Transverse colon (tissue), 4 donors: ENCODE measurements at places on chromosomes 3 and 15. TPM values are rescaled to one million over a fixed set of nuclear protein-coding genes. Genes with fewer than 3 reads are reported as not detected.

DNA sequence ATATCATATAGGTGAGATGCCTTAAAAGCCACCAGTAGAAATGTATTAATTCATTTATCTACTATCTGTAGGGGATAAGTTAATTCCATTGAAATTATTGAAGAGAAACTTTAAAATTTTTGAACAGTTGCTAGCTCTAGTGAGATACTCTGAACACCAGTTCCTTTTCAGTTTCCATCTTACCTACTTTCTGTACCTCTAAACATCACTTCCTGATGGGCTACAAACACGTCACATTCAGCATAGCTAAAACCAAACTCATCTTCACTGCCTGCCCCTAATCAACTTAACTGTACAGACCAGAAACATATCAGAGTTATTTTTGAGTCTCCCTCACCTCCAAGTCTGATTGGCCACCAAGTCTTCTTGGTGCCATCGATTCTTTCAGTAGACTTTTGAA is 88.9 kb downstream of the FEZF2 start:
- no peak for DNase-seq

DNA sequence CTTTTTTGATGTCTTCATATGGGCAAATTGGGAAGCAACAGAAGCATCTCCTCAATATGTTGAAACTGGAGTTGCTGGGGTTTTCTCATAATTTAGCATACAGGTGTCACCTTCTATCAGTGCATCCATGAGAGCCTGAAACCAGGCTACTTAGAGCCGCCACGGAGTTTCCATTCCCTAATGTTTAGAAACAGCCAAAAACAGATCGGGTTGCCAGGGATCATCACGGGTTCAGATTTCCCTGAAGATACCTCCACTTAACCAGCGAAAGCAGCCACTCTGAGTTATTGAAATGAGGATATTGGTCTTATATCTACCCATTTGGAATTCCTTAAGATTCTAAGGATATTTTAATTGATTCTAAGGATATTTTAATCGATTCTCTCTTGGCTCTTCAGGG is 14.5 kb downstream of the TERB2 start:
- DNase-seq = no peak

- DNase-seq = no peak
Observed at GRCh38 chr3:189677667-189678066, 46.5 kb downstream of the TP63 start.

DNA sequence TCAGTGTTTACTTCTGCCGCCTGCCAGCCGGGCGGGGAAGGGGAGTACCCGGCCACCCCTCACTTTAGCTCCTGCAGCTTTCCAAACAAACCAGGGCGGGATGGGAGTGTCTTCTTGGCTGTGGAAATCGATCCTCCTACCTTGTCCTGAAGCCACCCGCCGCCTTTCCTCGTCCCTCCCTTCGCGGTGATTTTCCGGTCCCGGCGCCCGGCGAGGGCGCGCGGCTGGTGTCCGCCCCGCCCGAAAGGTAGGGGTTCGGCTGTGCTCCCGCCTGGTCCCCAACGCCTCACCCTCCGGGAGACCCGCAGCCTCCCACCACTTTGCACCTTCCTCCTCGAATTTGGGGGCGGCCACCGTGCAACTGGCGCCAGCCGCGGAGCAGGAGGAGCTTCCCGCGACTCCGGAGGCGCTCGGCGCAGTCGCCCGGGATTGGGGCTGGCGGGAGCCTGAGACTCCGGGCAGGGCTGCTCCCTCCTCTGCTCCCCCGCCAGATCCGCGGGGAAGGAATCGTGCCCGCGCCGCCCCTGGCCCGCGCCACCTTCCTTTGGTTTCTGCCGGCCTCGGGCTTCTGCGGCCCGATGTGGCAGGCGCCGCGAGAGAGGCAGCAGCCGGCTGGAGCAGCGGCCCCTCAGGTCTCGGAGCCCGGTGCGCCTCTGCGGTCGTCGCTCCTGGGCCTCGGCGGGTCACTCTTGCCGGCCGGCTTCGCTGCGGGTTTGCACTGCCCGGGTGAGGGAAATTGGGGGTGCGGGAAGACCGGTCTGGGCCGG is 30.7 kb upstream of the ST3GAL6 start:
- peak; percentile 23 for DNase-seq

DNA sequence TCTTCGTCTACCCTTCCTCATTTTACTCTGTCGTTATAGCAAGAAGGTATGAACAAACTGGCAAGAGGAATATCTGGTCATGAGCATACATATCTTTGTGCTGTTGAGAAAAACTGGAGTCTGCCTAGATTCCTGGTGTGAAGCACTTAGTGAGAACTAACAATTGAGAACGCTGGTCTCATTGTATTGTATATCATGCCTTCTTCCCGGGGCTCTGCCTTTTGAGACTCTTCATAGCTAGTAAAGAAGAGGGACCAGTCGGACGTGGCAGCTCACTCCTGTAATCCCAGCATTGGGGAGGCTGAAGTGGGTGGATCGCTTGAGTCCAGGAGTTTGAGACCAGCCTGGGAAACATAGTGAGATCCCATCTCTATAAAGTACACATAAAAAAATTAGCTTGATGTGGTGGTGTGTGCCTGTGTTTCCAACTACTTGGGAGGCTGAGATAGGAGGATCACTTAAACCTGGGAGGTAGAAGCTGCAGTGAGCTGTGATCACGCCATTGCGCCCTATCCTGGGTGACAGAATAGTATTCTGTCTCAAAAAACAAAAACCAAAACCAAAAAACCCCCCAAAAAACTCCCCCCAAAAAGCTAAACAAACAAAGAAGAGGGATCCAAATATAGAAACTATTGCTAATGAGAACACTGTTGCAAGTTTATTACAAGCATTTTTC is 11.8 kb downstream of the CMC1 start:
- DNase-seq = no peak

- DNase-seq = no peak
Observed at GRCh38 chr3:107289354-107289753, 87.9 kb upstream of the CCDC54 start.

DNA sequence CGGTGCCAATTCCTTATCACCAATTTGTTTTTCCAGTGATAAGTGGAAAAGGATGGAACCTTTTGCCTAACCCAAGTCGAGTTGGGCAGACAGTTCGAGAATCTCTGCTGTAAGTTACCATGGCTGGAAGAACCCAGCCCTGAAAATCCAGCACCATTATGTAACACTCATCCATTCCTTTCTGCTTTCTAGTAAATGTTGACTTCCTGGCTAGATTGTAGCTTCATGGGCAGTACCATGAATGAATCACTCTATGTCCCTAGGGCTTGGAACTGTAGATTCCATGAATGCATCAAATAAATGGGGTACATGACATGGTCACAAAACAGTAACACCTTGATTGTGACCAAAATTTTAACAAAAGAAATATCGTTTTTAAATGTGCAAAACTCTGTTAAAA is 14.0 kb downstream of the CHCHD4 start:
- DNase-seq = no peak

DNA sequence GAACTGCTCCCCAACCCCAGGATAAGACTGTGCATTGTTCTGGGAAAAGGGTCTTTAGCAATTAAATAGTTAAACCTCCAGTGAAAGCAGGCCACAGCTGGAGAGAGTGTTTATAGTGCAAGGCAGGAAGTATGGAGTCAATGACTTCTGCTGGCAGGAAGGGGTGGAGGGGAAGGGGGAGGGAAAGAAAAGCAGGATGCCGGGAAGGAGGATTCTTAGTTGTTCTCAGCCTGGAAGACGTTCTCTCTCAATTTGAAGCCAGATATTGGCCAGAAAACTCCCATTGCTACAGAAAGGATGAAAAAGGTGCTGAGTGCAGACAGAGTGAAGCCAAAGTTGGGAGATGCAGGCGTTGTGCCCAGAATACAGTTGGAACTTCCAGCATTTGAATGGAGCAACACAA is 35.7 kb upstream of the ACTL6A start:
- DNase-seq = peak; percentile 11

DNA sequence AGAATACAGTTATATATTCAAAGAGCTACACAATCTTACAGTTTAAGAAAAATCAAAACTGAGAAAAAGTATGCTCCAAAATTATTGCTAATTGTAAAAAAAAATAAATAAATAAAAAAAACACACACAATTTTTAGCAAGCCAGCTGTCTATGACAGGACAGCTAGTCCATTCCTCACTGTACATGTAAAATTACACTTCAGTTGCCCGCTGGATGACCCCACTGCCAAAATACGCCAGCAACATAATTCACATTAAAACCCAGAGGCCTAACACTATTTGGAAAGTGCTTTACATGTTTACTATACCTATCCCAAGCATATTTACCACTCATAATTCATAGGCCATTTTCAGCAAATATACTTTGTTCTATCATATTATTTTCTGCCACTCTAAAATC is 5.8 kb downstream of the MYO9A start:
- no peak for DNase-seq

GRCh38 chr3:10398341-10398740 is 77.4 kb upstream of the SEC13 start:
- no peak for DNase-seq

DNA sequence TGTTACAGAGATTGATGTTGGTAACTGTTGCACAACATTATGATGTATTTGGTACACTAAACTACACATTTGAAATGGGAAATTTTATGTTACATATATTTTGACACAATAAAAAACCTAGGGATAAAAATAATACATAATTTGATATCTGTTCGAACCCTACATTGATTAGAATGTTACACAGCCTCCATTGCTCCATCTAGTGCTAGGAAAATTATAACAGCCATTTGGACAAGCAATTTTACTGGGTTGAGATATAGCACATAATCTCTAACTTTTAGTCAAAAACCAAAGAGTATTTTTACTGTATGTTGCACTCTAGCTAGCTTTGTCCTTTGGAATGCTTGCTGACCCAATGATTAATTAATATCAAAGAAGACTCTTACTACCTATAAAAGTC is 108.1 kb downstream of the LSAMP start:
- DNase-seq = no peak

GRCh38 chr15:36815786-36816185 is 236.4 kb downstream of the CDIN1 start:
- DNase-seq = no peak

- no peak for DNase-seq
Observed at GRCh38 chr3:182729903-182730674, 63.2 kb upstream of the ATP11B start.

GRCh38 chr3:53856964-53857363 is 10.6 kb downstream of the IL17RB start:
- no peak for DNase-seq

- no peak for DNase-seq
Observed at GRCh38 chr3:15300323-15301078, 31.9 kb downstream of the SH3BP5 start.

GRCh38 chr3:195028877-195029606 is 241.9 kb downstream of the XXYLT1 start:
- DNase-seq = no peak

The TRAIP gene
- 1.7 TPM for total RNA-seq

The ZIC1 gene
- not detected for total RNA-seq

The PLA2G4E gene
- total RNA-seq = not detected

The CHRM5 gene
- not detected for total RNA-seq

The SLC24A1 gene
- 5.8 TPM for total RNA-seq
